ENCODE measurements at places on chromosomes 1 and 21.

- DNase-seq = no peak
These were observed 41.8 kb downstream of the TTC39A start for GRCh38 chr1:51288578-51288977.

GRCh38 chr1:55305735-55306134, 90.6 kb upstream of the USP24 start:
- no peak for DNase-seq

GRCh38 chr1:41612953-41613352, 128.5 kb upstream of the EDN2 start:
- no peak for DNase-seq

GRCh38 chr1:150574260-150575071, 4.9 kb downstream of the MCL1 start:
- no peak for DNase-seq

GRCh38 chr1:921011-921837, 2.5 kb upstream of the SAMD11 start:
- DNase-seq = peak; percentile 35

- no peak for DNase-seq
These were observed 640.6 kb downstream of the PTPRU start for GRCh38 chr1:29876902-29877301.

GRCh38 chr1:78005755-78006154, 1.0 kb downstream of the DNAJB4 start:
- DNase-seq = no peak

DNA sequence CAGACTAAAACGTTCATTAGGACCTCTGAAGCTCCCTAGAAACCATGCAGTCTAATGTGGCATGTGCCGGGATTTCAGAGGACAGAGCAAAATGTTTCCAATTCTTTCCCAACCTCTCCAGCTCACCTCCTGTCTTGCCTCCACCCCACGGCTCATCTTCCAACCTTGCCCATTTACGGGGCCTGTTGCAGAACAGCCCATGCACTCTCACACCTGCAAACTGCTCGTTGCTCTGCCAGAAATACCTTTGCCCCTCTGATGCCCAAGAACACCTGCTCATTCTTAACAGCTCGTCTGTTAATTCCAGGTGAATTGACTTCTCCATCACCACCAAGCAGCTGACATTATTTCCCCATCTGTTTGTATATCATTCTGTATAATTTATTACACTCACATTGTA, 53.9 kb upstream of the LBR start:
- no peak for DNase-seq

GRCh38 chr1:203098445-203098844, 12.6 kb upstream of the MYOG start:
- DNase-seq = no peak

GRCh38 chr1:37036667-37037053, 2.3 kb upstream of the GRIK3 start:
- DNase-seq = no peak

DNA sequence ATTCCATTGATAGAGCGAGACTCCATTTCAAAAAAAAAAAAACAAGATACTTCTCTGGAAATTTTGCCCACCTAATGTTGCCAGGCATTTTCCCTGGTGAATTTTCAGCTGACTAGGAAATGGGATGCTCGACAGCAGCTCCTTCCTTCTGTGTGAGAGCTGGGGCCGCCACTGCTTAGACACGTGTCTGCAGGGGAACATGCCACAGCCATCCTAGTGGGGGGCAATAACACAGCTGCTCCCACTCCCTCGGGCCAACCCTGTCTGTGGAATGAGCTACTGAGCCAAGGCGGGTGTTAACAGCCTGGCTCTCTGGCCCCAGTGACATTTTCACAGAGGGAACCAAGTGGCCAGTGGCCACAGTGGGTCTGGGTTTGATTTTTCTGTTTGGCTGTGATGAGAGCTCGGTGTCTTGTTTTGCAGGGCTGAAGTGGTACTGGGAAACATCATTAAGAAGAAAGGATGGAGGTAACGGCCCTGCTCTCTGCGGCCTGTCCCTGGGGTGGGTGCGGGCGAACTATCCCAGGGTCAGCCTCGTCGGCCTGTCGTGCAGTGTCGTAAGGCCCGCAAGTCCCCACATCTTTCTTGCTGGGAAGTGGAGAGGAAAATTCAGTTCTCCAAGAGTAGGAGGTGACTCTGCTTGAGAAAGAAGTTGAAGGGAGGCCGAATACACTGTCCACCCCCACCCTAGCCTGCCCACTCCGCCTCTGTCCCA, 39.2 kb downstream of the KCNAB2 start:
- no peak for DNase-seq

DNA sequence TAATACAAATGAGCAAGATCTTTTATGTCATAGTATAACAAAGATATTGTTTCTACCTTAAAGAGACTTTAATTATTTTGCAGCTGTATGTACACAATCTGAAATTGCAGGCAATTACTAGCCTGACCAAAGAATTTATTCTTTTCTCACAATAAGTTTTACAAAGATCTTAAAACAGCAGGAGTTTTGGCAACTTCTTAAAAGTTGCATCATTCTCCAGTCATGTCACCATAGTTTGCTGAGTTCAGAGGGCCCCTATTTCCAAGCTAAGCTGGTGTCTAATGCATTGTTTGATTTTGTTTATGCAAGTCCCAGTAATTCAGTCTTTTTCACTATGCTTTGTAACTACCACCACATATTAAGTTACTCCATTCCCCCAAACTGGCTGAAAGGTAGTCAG, 114.8 kb downstream of the DNAH14 start:
- no peak for DNase-seq

- DNase-seq = no peak
These were observed 1.4 kb downstream of the HS2ST1 start for GRCh38 chr1:86915737-86916235.

- no peak for DNase-seq
These were observed 104.0 kb downstream of the GDAP2 start for GRCh38 chr1:117825414-117825813.

- DNase-seq = no peak
These were observed 153.0 kb upstream of the WNT4 start for GRCh38 chr1:22295856-22296255.

- no peak for DNase-seq
These were observed 283.2 kb upstream of the LRRC7 start for GRCh38 chr1:69284508-69284907.

GRCh38 chr1:164637461-164638375, 78.7 kb downstream of the PBX1 start:
- no peak for DNase-seq

DNA sequence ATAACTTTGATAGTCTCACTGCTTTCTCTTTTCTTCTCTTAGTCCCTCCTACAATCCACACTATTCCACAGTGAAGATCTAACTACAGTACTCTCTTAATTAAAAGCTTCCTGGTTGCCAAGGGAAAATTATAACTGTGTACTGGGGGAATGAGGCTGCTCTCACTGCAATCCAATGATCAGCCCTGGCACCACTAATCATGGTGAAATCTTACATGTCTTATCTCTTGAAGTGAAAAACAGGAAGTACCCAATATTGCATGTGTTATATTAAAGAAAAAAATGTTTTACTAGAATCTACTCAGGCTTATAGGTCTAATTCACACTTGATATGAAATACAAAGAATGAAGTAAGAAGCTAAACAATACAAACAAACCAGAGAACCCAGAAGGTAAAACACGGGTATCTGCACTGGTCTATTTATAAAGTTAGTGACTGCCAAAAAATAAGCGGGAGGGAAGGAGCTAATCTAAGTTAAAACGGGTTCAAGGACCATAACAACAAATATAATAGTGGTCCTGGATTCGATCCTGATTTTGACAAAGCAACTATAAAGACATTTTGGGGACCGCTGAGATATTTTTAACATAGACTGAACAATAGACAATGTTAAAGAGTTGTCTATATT, 57.5 kb downstream of the RGS2 start:
- DNase-seq = no peak

DNA sequence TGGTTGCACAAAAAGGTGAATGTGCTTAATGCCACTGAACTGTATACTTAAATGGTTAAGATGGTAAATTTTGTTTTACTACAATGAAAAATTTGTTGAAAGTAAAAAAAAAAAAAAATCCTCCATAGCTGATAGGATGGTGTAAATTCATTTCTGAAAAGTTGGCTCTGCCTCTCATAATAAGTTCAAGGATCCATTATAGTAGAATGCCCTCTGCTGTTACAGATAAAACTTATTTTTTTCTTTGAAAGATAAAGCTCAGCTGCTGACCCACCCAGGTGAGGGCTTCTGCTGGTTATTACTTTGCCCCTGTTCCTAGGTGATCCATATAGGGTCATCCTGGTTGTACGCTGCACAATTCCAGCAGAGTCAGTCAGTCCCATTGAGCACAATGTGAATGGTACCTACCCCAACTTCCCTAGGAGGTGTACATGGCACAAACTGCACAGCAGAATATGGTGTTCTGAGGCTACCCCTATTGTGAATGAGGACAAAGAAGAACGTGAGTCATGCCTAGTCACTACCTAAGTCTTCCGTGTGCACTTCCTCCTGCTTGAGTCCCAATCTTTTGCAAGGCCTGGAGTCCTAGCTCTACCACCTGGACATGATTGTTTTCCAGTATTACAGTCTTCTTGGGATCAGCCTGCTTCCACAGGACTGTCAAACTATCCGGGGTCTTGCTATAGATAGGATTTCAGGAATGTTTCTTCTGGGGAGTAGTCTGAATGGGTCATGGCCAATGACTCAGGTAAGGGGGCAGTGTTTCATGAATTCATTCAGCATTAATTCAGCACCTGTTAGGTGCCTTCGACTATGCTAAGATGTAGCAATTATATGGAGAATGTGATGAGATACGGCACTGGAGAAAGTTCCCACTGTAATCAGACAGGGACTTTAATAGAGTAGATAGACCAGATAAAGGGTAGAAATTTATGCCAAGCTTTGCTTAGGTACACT, 20.8 kb upstream of the CD5L start:
- DNase-seq = no peak

- no peak for DNase-seq
These were observed 5.6 kb upstream of the ADAMTSL4 start for GRCh38 chr1:150543500-150544143.

GRCh38 chr1:156293895-156294294, 1.6 kb downstream of the GLMP start:
- no peak for DNase-seq

DNA sequence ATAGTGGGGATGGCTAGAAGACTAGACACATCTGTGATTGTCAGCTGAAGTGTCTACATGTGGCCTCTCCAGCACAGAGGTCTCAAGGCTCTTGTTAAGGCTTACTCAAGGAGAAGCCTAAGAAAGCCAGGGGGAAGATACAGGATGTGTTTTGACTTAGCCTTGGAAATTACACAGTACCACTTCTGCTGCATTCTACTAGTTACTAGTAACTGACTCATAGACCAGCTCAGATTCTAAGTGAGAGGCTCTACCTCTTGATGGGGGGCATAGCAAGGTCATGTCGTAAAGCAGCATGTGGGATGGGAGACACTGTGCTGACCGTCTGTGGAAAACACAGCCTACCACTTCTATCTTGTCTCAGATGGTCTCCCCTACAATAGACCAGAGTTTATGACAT, 99.5 kb downstream of the UBE2U start:
- DNase-seq = no peak

- no peak for DNase-seq
These were observed 75.3 kb upstream of the RALGPS2 start for GRCh38 chr1:178649582-178650350.

GRCh38 chr1:47580451-47580995, 142.7 kb downstream of the FOXD2 start:
- DNase-seq = no peak

GRCh38 chr1:97833881-97834280, 87.0 kb downstream of the DPYD start:
- no peak for DNase-seq

- no peak for DNase-seq
These were observed 75.5 kb downstream of the PRDM2 start for GRCh38 chr1:13775459-13775858.

- no peak for DNase-seq
These were observed 114.6 kb upstream of the KIAA0040 start for GRCh38 chr1:175307160-175307559.

DNA sequence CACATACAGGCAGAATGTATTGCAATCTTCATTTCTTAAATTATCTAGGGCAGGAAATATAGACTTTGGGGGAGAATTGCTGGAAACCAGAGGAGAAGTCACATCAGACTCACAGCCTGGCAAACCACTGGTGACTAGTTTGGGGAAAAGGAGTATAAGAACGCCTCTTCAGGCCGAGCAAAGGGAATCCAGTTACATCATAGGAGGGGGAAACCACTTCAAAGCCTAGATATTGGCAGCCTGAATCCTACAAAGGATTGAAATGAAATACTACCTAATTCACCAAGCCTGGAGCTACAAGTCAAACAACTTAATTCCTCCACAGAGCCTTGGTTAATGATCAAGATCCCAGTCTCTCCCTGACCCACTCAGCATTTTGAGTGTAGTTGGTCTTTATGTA, 121.7 kb downstream of the SLC30A10 start:
- no peak for DNase-seq

GRCh38 chr1:93255222-93256079, 74.9 kb downstream of the CCDC18 start:
- no peak for DNase-seq

DNA sequence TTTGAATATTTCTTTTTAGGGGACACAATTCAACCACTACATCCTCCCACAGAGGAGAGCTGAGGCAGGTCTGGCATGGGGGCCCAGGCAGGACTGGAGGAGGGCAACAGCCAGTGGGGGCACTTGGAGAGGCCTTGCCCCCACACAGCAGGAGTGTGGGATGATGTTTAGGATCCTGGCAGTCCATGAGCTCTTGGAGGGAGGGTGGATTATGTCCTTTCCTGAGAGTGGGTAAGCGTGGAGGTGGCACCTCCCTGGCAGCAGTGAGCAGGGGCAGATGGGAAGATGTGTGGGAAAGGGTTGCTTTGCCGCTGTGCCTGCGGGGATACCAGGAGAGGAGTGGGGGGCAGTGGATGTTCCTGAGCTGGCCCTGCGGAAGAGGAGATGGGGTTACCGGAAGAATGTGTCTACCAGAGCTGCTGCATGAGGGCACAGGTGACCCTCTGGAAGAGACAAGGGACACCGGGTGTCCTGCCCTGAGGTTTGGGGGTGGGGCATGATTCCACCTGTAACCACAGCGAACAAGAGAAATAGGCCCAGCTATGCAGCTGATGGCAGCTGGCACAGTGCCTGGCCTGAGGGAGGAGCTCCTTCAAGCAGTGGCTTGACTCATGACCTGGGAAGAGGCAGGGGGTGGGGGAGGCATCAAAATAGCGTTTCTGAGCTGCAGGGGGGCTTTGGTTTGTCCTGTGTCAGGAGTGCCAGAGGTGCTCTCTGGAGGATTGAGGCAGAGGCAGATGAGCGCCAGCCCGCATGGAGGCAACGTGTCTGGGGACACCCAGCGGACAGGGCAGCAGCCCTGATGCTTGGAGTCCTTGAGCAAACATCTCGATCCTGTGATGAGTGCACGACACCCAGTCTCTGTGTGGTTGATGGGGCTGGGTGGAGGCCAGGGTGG, 123.9 kb upstream of the TMPRSS2 start:
- DNase-seq = no peak

GRCh38 chr1:82065916-82066315, 265.2 kb downstream of the ADGRL2 start:
- no peak for DNase-seq

- DNase-seq = peak; percentile 94
These were observed 72.9 kb downstream of the SKI start for GRCh38 chr1:2300851-2301606.
